ENCODE measurements at places on chromosomes 13 and 19. TPM values are rescaled to one million over a fixed set of nuclear protein-coding genes. Genes with fewer than 3 reads are reported as not detected.

- no peaks in the 10 kb centered on the region for H3K36me3 ChIP-seq
- no peak overlapping the region for H3K4me3 ChIP-seq
- no peak for DNase-seq
- no peak overlapping the region for H3K27ac ChIP-seq
- H3K4me1 ChIP-seq: no peaks in the 10 kb centered on the region
- no peaks in the 10 kb centered on the region for H3K27me3 ChIP-seq
Observed at GRCh38 chr13:24688950-24689349, 8.7 kb downstream of the ATP12A start.

SKA3 gene
- total RNA-seq: 3.2 TPM

DNA sequence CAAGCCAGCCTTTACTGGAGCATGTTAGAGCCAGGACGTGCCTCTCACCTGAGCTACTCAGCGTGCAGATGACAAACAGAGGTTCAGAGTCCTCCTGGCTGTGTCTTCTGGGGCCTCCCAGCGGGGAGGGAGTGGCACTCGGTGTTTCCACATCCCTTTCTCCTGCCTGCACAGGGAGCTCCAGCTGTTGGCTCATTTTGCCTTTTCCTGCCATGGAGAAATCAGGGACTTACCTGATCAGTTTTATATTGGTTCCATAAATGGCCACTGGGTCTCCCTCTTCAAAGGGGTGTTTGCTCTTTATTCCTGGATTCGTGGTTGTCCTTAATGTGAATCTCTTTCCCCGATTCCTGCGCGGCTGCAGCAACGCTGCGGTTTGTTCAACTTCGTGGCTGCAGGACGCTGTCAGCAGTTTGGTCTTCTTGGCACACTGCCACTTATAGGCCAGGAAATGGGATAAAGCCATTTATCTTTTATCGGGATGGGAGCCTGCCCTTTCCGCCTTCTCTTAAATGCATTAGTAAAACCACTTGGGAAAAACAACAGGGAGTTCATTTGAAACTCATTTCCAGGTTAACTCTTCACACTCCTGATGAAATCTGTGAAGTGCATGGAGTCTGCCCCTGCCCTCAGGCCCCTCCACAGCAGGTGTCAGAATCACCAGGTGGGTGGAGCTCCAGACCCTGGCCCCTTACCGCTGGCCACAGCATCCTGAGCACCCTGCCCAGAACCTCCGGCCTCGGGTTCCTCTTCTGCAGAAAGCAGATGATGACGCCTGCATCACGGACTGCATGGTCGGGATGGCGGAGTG is 39.8 kb upstream of the MCF2L start:
- peak; percentile 84 for DNase-seq
- H3K36me3 ChIP-seq: no peaks in the 10 kb centered on the region
- H3K27me3 ChIP-seq: no peaks in the 10 kb centered on the region
- no peak overlapping the region for H3K27ac ChIP-seq
- H3K4me1 ChIP-seq: peaks cover 12% of the 10 kb centered on the region

DNA sequence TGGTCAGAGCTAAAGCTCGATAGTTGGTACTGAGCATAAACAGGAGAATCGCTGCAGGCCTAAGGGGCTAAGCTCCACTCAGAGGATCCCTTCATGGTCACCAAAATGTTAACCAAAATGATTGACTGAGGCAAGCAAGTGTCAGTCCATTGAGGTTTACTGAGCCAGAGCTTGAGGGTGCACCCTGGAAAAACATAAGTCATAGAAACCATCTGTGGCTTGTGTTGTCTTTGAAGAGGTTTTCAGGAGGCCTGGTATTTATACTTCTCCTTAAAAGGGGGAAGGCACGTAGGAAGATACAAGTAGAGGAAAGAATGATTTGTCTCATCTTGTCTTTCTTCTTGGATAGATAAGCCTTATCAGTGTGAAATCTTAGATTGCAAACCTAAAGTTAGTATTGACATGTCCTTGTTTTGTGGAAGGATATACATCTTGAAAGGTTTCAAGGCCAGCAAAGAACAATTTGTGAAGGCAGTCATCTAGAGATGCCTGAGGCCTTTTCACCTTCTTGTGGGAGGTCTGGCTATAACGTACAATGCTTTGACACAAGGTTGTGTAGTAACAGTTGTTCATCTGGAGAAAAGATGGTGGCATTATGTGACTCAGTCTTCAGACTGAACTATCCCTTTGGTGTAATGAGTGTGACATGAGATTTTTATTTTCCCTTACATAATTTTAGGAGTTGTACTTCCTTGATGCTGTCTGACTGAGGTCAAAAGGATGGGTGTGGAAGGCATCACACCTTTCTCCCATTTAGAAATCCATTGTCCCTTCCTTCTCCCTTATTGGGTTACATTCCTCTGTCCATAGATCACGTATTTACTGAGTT is 14.7 kb upstream of the CEACAM6 start:
- H3K4me3 ChIP-seq: no peak overlapping the region
- no peaks in the 10 kb centered on the region for H3K36me3 ChIP-seq
- H3K4me1 ChIP-seq: no peaks in the 10 kb centered on the region
- no peak overlapping the region for H3K27ac ChIP-seq

DNA sequence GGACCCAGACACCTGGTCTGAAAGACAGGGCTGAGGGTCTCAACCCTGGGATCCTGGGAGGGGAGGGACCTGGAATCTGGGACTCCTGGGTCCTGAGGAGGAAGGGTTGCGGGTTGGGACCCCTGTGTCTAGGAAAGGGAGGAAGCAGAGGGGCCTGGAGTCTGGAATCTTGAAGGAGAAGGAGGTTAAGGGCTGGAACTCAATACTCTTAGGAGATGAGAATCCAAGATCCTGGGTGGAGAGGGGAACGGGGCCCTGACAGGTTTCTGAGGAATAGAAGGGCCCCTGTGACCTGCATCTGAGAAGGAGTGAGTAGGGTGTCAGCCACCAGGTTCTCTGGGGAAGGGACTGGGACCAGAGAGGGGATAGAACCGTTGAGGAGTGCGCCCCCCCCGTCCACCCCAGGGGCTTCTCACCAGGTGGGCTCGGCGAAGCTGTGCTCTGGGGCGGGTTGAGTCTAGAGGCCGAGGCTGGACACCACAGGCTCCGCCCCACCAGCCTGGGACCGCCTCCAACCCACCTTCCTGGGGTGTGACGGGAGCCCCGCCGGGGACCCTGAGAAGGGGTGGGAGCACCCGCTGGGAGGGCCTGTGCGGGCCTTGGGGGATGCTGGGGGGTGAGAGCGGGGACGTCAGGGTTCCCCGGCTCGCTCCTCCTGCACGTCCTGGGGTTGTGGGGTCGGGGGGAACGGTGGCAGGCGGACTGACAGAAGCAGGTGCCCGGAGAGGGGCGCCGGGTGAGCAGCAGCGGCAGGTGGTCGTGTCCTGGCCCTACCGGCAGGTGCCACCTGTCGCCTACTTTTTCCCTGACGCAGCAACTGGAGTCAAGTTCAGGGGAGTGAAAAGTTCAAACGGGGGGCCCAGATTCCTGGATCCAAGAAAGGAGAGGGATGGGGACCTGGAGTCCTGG is at the start of gene MAMSTR:
Gene MAMSTR, minus strand, starts transcription at position 463 of the 909 bp plus-strand sequence. CDS start 694 bp downstream, outside the sequence.
- H3K27me3 ChIP-seq: no peaks in the 10 kb centered on the region
- peak within 1 kb of the TSS; percentile 14 for H3K27ac ChIP-seq
- peaks cover 41% of the 10 kb centered on the region for H3K4me1 ChIP-seq
- no peak for DNase-seq

All from lung (tissue), 17 donors.